ENCODE measurements at places on chromosomes 1 and 21. TPM values are rescaled to one million over a fixed set of nuclear protein-coding genes. Genes with fewer than 3 reads are reported as not detected.

DNA sequence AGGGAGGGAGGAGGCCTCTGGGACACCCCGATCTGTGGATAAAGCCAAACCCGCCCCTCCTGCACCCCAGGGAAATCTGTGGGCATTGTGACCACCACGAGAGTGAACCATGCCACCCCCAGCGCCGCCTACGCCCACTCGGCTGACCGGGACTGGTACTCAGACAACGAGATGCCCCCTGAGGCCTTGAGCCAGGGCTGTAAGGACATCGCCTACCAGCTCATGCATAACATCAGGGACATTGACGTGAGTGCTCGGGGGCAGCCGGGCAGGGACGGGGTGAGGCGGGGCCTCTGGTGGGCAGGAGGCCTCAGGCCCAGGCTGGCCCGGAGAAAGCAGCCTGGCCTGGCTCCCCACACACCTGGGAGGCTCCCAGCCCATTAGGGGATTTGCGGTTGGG is 54.7 kb downstream of the ALPL start:
- no peak for DNase-seq

The ADGRL2 gene
- 83.4 TPM for total RNA-seq

DNA sequence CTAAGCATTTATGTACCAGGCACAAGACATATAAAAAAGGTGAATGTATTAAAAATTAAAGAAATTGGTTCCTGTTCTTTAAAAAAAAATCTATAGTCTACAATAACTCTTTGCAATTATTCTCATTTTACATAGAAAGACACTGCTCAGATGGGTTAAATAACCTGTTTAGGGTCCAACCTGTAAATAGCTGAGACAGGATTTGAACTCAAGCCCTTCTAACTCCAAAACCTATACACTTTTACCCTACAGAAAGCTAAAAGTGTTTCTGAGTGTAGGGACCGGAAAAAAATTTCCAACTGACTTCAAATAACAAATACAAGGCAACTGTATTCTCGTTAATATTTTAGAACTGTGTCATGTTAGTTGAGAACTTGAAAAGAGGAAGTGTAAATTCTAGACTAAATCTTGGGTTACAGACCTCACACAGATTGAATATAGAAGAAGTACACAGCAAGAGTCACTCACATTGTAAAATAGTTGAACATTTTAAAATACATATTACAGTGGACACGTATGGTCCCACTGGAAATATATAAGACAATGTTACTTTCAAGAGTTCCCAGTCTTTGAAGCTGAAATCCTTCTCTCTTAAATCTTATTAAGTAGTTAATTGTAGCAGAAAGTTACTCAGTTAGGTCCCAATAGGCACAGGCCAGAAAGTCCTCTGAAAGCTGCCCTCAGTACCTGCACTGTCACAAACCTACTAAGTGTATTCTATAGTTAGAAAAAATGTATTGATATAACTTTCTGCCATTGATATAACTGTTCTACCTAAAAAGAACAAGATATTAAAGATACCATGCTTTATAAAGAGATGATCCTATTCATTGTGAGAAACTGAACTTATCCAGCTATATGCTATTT is 7.3 kb downstream of the EDEM3 start:
- no peak for DNase-seq

DNA sequence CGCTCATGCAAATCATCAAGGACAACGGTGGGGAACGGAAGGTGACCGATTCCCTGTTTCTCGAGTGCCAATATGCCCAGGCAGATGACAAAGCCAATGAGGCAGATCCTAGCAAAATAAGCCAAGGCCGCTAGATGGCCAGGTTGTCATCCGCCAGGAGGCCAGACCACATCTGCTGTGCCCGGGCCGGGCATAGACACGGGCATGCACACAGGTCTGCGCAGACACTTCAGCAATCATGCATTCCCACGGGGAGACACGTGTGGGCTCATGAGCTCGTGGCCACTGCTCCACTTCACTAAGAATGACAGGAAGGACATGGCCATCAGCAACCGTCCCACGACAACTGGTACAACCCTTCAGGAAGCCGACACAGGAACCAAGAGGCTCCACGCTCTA is 23.4 kb downstream of the WDR4 start:
- no peak for DNase-seq

GRCh38 chr21:34266351-34266750 is 97.5 kb upstream of the KCNE2 start:
- no peak for DNase-seq

DNA sequence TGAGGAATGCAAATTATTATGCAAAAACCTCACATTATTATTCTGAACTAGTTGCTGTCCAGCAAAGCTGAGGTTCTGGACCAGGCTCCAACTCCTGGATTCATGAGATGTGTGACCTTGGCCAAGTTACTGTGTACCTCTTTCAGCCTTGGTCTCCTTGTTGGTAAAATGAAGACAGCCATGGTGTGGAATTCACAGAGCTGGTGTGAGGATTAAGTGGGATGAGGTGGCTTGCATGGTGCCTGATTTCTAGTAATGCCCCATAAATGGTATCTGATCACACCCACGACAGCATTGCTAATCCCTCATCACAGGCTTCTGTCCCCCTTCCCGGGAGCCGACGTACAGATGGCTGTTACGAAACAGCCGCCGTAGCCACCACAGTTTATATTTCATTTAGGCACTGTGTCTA is 59.6 kb downstream of the PGBD5 start:
- DNase-seq: no peak

GRCh38 chr1:113784104-113784779 is 25.0 kb upstream of the PHTF1 start:
- DNase-seq: no peak

The VSIG8 gene
- total RNA-seq: not detected

- DNase-seq: no peak
Observed at GRCh38 chr1:33228935-33229487, 27.3 kb upstream of the ZNF362 start.

DNA sequence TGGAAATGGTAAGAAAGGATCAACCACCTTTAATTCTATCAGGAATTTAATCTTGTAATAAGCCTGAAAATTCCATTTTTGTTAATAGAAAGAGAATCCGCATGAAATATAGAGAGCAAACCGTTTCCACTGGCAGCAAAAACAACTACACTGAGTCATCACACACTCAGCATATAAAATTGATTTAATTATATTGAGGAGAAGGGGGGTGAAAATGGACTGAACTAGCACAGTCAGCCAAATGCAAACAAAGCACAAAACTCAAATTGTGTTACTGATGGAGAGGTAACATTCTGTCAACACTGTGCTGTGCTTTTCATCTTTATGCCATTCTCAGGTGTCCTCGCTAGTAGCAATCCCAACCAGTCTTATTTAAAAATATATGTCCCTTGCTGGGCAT is 1583.9 kb downstream of the MRPL39 start:
- DNase-seq: no peak

- DNase-seq: no peak
Observed at GRCh38 chr1:48947761-48948537, 171.3 kb upstream of the BEND5 start.

DNA sequence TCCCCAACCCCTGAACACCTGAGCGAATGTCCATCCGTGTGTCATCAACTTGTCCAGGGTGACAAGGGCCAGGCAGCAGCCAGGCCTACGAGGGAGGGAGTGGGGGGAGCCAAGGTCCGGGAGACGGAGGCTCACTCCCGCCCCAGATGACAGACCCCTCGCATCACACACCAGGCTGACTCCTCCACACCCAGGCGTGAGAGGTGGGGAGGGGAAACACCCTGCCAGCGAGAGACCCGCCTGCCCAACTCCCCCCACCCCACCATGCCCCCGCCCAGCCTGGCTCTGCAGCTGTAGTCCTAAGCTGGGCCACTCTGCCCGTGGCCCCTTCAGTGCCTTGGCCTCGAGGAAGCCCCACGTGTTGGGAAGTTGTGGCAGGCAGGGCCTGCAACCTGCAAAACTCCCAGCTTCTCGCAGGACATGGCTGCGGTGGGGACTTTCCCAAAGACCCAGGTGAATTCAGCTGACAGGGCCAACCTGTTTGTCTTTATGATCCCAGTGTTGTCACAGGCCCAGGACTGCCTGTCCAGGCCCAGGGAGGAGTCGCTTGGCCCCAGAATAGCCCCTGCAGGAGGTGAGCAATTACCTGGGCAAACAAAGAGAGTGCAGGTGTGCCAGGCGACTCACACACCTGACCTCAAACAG is 62.9 kb downstream of the RIPK4 start:
- no peak for DNase-seq

DNA sequence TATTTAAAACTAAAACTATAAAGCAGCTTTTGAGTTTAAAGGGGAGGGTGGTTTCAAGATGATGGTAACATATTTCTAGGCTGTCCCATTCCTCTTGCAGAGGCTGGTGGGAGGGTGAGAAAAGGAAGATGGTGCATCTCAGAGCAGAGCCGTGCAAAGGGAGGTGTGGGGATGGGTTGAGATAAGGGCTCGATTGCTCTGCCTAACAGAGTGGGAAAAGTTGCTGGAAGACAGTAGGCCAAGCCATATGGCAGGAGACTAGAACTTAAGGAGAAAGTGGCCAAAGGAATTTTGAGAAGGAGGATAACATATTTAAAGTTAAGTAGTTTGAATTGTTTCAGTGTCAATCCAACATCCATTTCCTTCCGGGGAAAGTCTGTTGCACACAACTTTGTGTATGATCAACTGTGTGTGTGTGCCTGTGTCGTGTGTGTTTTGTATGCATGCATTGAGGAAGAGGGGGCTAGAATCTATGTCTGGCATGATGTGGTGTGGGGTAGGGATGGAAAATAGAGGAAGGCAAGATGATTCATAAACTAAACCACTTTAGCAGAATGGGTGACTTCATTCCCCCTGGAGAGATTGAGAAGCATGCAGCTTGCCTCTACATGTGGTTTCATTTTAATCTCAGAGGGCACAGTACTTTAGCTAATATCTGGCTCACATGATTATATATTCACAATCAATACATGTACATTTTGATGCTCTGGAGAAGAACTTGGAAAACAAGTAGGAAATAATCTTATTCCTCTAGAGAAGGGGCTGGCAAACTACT is 145.0 kb upstream of the DNAH14 start:
- DNase-seq: no peak

DNA sequence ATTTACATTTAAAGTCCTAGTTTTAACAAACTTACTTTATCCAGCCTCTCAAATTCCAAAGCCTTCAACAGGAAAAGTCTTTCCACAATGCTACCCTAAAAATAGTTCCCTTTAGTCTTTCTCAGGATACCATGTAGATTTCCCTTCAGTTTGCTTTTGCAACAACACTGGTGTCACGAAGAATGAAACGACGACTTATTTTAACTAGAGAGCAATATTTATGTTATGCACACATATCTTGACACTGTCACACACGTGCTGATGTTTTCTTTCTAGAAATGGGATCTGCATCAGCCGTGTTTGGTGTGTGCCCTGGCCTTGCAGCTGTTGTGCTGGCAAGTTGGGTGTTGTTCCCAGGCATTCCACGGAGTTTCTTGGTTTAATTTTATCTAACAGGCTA is 75.5 kb downstream of the SIPA1L2 start:
- DNase-seq: no peak

DNA sequence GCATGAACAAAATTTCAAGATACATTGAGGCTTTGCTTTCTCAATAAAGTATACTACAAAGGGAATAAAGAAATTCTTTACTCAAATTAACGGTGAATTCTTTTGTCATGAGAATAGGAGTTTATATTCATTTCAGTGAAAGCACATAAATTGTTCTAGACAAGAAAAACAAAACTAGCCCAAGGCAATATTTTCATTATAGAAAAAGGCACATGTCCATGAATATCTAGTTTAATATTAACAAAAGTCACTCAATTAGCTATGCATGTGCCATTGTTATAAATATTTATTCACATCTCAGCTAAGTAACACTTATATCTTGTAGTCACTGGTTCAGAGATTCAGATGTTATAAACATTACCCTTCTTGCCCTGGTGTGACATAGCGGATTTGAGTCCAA is 369.3 kb downstream of the GPATCH2 start:
- no peak for DNase-seq

GRCh38 chr1:202230939-202231645 is 37.5 kb downstream of the LGR6 start:
- no peak for DNase-seq

- DNase-seq: no peak
Observed at GRCh38 chr1:232984577-232985425, 34.4 kb downstream of the NTPCR start.

GRCh38 chr1:171116676-171117075 is 26.0 kb downstream of the FMO3 start:
- DNase-seq: no peak

GRCh38 chr1:3585940-3586568 is 25.3 kb downstream of the MEGF6 start:
- DNase-seq: no peak

The AMIGO1 gene
- total RNA-seq: 5.0 TPM

The LRRC40 gene
- 18.9 TPM for total RNA-seq

GRCh38 chr1:178500091-178500770 is 3.5 kb upstream of the CLEC20A start:
- no peak for DNase-seq

The PPIAL4G gene
- not detected for total RNA-seq

GRCh38 chr21:29195981-29196669 is 65.7 kb downstream of the MAP3K7CL start:
- no peak for DNase-seq

DNA sequence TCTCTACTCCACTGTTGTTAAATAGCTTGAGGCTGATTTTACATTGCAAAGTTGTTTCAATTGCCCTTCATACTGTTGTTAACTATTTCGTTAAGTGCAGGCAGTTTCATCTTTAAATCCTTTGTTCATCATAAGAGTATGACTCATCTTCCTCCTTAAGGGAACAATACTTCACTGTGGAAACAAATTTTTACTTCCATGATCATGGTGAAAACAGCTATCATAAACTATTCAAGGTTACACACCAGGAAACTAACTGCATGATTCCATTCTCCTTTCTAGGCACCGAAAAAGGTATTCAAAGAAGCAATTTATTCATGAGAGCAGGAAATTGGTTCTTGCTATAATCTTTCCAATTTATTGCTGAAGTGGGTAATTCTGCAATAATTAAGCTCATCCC is 593.2 kb downstream of the LRRIQ3 start:
- DNase-seq: no peak

- DNase-seq: no peak
Observed at GRCh38 chr1:57300186-57300585, 123.7 kb downstream of the DAB1 start.

The TSPAN1 gene
- 0.52 TPM for total RNA-seq

The MOV10 gene
- total RNA-seq: 145 TPM

DNA sequence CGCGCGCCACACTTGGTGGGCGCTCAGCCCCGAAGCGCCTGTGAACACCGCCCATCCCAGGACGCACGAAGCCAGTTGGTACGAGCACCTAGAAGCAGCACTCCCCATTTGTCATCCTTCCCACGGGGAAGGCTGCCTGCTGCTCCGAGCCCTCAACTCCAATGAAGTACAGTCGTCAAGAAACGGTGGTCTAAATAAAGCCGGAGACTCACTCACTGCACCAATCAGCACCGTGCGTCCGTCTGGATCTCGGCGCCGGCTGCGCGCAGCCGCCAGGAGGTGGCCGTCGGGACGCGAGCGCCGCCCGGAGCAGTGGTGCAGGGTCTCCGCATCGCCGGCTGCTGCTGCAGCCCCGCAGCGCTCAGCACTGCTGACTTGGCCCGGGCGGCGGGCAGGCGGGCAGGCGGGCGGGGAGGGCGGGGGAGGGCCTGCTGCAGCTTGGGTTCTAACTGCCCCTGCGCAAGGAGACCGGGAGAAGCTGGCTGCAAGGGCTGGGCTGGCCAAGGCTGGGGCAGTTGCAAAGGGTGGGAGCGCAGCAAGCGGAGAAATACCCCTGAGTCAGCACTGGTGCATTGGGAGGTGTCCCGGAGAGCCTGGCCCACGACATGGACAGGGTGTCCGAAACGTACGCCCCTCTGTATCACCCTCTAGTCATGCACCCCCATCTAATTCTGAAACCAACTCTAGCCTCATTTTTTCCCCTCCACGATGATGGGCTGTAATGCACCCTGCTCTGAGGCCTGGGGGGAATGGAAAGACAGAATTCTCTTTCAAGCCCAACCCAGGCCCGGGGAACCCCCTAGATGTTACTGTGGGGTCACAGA is 35.8 kb upstream of the H6PD start:
- peak; percentile 64 for DNase-seq

All from mesothelial cell of epicardium (in vitro differentiated cells).